ENCODE measurements at places on chromosomes 4 and X. TPM values are rescaled to one million over a fixed set of nuclear protein-coding genes. Genes with fewer than 3 reads are reported as not detected.

Gene VSIG1
- 0.29 TPM for polyA plus RNA-seq

Gene SLC9B1
- polyA plus RNA-seq: 0.61 TPM

Gene ZDHHC9
- polyA plus RNA-seq: 22.8 TPM

Gene RAB40AL
- not detected for polyA plus RNA-seq

Gene KDR
- 13.4 TPM for polyA plus RNA-seq

Gene SPANXA2
- not detected for polyA plus RNA-seq

- DNase-seq: no peak
Measured at GRCh38 chrX:108468486-108468885, 28.8 kb downstream of the COL4A5 start.

DNA sequence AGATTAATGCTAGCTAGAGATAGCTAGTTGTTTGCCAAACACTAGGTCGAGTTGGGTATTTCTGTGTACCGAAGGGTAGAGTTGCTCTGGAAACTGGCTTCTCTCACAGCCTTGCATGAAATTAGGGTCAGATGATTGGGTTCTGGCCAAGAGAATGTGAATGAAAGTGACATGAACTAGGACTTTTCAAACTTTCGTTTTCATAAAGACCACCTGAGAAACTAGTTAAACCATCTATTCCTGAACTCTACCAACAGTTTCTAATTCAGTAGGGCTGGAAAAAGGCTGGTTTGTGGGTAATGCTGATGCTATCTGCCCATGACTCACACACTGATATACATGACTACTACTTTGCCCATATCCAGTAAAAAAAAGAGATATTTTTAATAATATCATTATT is 157.6 kb downstream of the GASK1B start:
- DNase-seq: no peak

DNA sequence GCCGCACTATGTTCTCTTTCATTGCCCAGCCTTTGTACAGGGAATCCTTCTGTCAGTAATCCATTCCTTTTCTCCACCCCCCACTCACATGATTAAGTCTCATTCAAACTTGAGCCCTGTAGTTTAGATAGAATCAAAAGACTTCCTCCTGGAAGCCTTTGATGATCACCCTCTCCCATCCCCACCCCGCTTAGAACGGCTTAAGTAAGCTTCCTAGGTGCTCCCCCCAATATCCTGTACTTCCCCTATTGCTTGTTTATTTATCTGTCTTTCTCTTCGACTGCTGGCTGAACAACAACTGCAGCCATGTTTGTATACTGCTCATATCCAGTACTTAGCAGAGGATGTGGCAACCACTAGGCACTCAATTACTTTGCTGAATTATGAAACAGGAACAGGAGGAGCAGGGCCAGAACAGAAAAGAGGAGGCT is 38.5 kb upstream of the GPC3 start:
- no peak for DNase-seq

- no peak for DNase-seq
Measured at GRCh38 chr4:67049446-67049845, 495.9 kb downstream of the CENPC start.

GRCh38 chr4:85430697-85431096 is 44.3 kb upstream of the ARHGAP24 start:
- DNase-seq: no peak

GRCh38 chrX:15563056-15563455 is 37.7 kb downstream of the ACE2 start:
- no peak for DNase-seq

DNA sequence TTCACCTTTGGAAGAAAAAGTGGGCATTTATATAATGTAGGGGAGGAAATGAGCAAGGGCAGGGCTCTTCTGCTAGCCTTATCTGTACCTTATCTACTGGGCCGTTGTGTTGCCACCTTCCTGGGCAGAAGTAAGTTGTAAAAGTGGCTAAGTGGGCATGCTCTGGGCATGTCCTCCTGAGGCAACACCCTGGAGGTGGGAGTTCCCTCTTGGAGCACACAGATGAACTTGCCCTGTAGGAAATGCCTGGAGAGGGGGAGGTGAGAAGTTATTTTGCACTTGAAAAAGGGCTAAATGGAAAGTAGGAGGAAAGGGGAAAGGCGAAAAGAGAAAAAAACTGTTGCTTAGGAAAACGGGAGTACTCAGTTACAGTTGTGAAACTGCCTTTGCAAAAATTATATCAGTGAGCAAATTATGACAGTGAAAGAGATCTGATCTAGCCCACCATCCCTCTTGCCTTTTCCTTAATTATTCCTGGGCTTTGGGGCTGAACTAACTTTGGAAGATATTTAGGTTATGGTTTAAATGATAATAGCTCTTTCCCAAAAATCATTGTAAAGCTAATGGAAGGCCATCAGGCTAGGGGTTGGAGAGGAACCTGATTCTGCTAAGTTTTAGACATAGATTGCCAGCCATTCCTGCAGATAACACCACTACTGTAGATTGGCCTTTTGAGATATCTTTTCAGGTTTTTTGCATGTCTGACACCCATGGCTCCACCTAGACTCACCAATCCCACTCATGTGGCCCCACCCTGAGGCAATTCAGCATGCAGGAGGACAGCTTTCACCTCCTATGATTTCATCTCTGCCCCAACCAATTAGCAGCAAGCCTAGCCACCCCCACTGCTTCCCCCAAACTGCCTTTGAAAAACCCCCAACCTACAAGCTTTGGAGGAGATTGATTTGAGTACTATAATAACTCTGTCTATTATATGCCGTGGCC is 20.5 kb upstream of the ZNF81 start:
- DNase-seq: no peak

- DNase-seq: no peak
Measured at GRCh38 chr4:111595456-111595855, 549.8 kb upstream of the FAM241A start.

GRCh38 chr4:15375667-15376066 is 52.2 kb upstream of the C1QTNF7 start:
- no peak for DNase-seq

GRCh38 chr4:15577508-15577907 is 77.6 kb downstream of the FBXL5 start:
- DNase-seq: no peak

DNA sequence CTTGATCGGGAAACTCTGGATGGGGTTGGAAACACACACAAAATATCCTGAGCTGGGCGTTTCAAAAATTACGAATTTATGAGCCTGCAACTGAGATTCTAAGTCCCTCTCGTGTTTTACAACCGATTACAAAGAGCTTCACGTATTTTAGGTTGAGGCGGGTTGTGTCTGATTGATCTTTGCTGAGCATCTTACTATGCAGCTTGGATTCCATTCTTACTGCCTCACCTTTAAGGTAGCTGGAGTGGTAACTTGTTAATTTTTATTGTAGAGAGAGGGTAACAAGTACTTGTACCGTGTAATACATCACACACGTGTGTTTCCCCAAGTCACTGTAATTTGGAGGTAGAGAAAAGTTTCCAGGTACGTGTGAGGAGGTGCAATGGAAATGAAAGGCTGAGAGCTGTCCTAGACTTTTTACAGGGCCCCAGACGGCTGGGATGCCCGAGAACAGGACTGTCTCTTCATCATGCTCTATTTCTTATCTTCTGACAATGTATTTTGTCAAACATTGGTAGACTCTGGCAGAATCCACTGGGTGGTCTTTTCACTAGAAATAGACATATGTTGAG is 97.8 kb upstream of the TENM3 start:
- no peak for DNase-seq

GRCh38 chr4:47118192-47118929 is 87.0 kb downstream of the GABRB1 start:
- no peak for DNase-seq

DNA sequence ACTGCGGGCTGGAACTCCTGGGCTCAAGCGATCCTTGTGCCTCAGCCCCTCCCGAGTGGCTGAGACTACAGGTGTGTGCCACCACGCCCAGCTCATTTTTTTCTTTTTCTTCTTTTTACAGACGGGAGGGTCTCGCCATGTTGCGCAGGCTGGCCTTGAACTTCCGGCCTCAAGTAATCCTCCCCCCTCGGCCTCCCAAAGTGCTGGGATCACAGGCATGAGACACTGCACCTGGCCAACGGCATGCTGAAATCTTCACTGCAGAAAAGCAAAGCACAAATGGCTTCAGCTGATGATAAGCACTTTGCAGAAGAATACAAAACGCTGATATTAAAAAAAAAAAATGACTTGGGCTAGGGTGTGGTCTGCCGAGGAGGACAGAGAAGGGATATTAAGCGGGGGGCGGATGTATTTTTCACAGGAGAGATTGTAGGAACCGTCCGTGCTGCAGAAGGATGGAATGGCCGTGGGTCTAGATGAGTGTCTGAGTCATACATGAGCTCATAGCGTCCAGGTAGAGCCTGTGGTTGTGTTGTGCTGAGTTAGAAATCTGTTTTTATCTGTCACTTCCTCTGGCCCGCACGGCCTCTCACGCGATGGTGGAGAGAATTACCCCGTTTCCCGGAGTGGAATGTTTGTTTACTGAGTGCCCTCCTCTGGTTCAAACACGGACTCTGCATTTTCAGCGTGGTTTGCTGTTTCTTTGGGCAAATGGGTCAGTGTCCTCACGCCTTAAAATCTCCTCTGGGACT is 8.5 kb upstream of the AKAP17A start:
- no peak for DNase-seq
